HAP-1 (cell line): ENCODE measurements at places on chromosomes 6 and 20.

GRCh38 chr6:47161176-47161687, 119.1 kb upstream of the ADGRF1 start:
- DNase-seq, result no peak

GRCh38 chr6:109295109-109295773, 87.0 kb downstream of the CD164 start:
- DNase-seq, result no peak

- no peak for DNase-seq
Measured at GRCh38 chr6:52946306-52946705, 36.8 kb upstream of the GSTA3 start.

DNA sequence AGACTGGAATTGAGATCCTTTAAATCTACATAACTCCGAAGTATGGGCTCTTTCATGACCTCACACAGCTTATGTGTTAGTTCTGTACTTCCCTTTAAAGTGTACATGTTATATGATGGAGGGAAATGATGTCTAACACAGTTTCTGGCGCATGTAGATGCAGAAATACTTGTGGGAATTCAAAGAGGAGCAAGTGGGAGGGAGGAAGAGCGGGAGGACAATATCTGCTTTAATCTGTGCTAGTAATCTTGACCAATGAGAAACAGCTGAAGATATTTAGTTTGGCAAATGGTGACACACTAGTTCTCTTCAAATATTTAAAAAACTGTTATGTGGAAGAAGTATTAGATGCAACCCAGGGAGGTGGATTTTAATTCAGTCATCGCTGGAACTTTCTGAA, 62.9 kb upstream of the PLEKHG1 start:
- no peak for DNase-seq

DNA sequence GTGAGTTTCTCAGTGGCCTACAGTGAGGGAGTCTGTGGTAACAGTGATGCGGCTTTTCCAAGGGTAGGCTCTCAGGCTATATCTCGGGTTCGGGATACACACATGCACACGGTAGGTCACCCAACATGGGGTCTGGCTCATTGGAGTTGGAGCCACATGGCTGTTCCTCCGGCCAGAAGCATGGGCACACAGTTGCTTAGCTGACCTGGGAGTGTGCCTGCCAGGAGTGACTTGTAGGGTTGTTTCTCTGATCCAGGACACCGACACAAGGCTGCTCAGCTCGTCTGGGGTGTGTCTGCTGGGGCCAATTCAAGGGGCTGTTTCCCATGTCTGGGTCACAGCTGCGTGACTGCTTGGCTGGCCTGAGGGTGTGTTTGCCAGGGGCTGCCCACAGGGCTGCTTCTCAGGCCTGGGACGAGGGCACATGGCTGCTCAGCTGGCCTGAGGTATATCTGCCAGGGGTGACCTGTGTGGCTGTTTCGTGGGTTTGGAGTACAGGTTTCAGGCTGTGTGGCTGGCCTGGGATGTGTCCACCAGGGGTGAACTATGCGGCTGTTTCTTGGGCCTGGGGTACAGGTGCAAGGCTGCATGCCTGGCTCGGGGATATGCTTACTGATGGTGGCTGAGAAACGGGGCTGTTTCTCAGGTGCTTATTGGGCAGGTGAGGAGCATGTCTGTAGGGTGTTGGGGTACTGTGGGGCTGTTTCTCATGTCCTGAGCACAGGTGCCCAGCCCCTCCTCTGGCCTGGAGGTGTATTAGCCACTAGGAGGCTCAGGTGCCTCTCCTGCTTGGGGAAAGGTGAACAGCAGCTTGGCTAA, 15.2 kb downstream of the KIF25 start:
- no peak for DNase-seq

- DNase-seq, result no peak
Measured at GRCh38 chr20:17466641-17467040, 64.5 kb downstream of the BFSP1 start.

- no peak for DNase-seq
Measured at GRCh38 chr6:996271-996852, 303.4 kb upstream of the EXOC2 start.

GRCh38 chr6:68559070-68559469, 76.0 kb upstream of the ADGRB3 start:
- DNase-seq, result peak; percentile 34

GRCh38 chr6:107536180-107536961, 46.5 kb downstream of the SOBP start:
- peak; percentile 30 for DNase-seq

DNA sequence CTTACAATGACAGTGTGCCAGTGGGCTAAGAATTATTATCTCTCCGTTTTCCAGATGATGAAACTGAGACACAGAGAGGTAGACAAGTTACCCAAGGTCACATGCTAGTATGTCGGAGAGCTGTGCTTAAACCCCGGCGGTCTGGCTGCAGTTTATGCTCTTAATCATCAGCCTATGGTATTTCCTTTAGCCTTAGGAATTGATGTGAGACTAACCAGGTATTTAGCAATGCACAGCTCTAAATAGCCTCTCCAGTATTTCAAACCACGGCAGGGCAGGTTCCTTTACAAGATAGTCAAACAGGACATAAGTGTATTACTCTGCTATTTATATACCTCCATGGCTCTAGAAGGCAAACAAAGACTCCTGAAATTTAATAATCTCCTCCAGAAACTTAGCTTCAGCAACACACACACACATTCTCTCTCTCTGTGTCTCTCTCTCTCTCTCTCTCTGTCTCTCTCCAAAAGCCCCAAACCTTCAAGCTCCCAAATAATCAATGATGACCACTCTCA, 142.0 kb upstream of the ZNF217 start:
- peak; percentile 61 for DNase-seq

DNA sequence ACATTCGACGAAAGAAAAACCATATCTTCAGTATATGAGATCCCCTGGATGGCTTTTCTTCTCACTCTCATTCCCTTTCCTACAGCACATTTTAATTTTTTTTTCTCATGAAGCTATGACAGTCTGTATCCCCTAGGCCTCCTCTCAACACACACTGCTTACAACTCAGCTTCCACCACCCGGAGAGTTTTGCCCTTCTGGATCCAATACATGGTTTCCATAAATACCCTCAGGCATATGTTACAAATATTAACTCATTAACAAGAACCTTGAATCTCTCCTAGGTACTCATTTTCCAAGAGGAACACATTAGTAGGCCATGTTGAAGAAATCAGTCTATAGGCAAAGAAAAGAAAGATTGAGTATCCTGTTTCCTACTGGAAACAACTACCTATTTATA, 44.0 kb downstream of the PAK5 start:
- no peak for DNase-seq

DNA sequence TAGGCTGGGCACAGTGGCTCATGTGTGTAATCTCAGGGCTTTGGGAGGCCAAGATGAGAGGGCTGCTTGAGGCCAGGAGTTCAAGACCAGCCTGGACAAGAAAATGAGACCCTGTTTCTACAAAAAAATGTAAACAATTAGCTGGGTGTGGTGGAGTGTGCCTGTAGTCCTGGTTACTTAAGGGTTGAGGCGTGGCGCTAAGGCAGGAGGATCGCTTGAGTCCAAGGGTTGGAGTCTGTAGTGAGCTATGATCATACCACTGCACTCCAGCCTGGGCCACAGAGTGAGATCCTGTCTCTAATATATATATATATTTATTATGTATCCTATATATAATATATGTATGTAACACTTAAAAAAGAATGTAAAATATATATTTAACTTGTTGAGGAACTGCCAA, 7.9 kb upstream of the ABRACL start:
- DNase-seq, result no peak

GRCh38 chr6:96844530-96844929, 7.3 kb upstream of the GPR63 start:
- DNase-seq, result no peak

- DNase-seq, result no peak
Measured at GRCh38 chr6:146402476-146402875, 141.2 kb upstream of the RAB32 start.

GRCh38 chr6:134787261-134787877, 162.5 kb downstream of the ALDH8A1 start:
- DNase-seq, result no peak

DNA sequence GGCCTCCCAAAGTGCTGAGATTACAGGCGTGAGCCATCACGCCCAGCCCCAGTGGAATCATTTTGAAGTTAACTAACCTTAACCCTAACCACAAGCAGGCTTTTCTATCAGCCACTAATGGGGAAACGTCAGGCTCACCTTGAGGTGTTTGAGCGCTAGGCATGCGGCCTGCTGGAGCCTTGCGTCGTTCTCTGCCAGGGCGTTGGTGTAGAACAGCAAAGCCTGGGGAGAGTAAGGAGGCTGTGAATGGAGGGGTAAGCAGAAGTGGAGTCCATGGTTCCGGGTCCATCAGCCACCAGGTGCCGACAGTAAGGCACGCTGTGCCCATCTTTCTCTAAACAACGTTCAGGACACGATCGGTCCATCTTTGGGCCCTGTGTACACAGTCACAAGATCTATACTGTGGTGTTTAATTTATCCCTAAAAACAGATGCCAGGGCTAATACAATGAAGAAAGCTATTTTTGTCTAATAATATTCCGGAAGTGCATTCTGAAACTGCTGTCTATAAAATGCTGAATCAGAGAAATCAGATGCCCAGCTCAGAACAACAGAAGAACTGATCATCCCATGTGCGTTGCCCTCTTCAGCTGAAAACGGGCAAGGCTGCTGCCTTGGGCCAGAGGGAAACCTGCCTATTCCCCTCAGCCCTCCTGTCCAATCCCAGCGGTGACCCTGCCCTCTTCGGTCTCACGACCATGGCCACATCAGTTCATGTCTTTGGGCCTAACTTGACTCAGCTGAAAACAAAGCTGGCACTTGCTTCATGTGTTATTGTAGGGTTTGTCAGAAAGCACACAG, 79.6 kb downstream of the PTPN1 start:
- no peak for DNase-seq

GRCh38 chr6:129184808-129185366, 301.9 kb downstream of the LAMA2 start:
- no peak for DNase-seq

DNA sequence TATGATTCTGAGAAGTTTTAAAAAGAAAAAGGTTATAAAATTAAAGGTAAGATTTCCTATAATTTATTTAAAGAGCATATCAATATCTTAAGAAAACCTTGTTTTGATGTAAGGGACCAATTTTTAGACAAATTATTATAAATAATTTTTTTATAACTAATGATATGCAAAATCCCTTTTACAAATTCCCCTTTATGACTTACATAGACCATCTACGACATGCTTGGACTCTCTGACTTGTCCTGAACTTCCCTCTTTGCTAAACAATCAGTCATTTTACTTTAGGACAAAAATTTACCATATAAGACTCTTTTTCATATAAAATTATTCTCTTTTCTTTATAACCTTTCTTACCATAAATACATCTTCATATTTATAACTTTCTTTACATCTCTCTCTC, 15.3 kb upstream of the ANGPT4 start:
- DNase-seq, result no peak

GRCh38 chr20:53789989-53790675, 196.5 kb upstream of the ZNF217 start:
- DNase-seq, result no peak

DNA sequence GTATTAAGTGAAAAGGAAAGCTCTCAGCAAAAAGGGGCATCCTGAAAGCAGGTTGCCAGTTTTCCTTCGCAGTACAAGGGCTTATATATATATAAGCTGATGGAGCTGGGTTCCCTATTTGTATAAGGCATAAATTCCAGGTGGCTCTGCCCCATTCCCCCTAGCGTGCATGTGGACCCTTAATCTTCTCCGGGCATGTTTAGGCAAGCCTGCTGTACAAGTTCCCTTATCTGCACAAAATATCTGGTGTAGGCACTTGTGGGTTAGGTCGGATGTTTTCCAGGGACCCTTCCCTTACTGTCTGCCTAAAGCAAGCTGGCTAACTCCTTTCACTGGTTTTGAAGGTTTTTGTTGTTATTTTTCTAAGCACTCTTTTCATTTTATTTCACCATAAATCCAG, 140.7 kb downstream of the FUT9 start:
- peak; percentile 66 for DNase-seq

GRCh38 chr6:159766906-159767305, 5.1 kb downstream of the ACAT2 start:
- no peak for DNase-seq

- DNase-seq, result no peak
Measured at GRCh38 chr6:167757249-167757648, 69.5 kb upstream of the AFDN start.

- DNase-seq, result no peak
Measured at GRCh38 chr6:154847318-154847717, 114.1 kb downstream of the SCAF8 start.

GRCh38 chr6:156652231-156652750, 124.9 kb upstream of the ARID1B start:
- DNase-seq, result no peak

DNA sequence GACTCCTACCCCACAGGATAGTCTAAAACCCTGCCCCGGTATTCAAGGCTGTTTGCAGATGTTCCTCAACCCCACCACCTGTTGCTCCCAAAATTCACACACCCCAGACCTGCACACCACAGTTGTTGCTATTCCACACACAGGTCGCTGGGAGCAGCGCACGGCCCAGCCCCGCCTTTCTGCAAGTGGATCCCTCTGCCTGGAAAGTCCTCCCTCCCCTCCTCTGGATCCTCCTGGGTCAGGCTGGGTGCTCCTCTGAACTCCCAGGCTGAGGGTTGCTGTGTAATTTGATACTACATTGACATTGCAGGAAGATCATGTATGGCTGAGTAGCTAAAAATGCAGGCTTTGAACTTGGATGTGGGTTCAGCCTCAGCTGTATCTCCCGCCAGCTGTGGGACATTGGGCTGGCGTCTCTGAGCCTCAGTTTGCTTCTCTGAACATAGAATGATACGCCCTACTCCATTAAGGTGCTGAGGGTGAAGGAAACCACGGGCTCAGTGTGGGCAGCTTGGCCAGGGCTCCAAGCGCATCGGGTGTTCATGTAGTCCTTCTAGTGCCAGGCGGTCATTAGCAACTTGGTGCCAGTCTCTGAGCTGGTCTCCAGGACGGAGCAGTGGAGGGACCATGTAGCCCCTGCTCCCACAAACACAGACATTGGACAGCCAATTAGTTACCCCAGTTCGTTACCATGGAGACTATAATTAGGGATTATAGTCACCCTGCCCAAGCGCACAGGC, 13.9 kb upstream of the CCN5 start:
- DNase-seq, result peak; percentile 36
